ENCODE measurements at places on chromosomes 5 and 9.

- no peak for DNase-seq
Measured at GRCh38 chr5:18686253-18686652, 1052.0 kb downstream of the TAF11L14 start.

DNA sequence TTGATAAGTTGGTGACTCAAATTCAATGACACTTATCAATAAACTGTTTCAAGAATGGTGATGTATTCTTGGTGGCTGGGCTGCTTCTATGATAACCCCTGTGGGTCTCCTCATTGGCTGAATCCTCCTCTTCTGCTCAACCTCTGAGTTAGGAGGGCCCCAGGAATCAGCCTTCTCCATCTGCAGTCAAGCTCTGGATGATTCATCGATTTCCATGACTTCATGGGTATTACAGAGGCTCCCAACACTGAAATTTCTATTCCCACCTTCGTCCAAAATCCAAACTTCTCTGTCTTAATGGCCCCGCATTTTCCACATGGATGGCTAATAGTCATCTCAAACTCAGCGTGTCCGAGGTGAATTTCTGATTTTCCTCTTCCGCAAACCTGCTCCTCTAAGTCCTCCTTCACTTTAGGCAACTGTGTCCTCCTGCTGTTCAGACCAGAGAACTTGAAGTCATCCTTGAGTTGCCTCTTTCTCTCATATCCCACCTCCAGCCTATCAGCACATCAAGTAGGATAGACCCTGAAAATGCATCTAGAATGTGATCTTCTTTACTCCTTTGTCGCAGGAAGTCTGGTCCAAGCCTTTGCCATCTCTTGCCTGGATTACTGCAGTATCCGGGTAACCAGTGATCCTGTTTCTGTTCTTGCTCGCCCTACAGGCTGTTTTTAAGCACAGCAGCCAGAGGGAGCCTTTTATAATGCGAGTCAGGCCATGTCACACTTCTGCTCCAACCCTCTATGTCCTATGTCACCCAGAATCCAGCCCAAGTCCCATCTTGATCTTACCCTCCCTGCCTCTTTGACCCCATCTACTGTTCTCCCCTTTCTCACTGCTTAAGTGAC lies 41.4 kb upstream of the IL7R start:
- no peak for DNase-seq

DNA sequence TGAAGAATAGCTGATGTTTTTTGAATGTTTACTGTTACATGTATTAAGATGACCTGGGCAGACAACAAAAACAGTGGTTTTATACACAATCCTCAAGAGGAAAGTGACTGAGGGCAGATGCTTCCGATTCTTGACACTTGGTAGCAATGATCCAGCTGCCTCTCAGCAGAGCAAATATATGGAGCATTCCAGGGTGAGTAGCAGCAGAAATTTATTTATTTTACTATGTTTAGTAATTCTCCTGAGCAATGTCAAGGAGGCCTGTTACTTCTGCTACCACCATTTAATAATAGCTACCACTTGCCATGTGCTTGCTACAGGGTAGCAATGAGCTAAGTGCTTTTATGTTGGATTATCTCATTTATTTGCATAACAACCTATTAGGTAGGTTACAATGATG lies 69.1 kb upstream of the NR3C1 start:
- no peak for DNase-seq

DNA sequence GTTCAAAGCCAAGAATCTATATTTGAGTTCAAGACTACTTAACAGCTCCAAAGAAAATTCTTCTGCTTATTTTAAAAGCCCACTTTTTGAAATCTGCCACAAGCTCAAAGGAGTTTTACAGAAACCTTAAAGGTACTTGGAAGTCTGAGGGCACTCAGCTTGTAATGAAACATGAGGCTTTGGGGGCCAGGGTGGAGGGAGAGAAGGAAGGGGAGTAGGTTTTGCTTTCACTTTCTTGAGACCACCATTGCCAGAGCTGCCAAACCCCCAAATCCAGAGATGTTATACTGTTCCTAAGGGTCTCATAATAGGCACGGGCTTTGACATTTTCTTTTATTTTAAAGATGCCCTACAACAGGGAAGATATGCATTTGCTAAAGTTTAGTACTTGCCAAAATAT lies 42.6 kb upstream of the TNFAIP8 start:
- DNase-seq, result no peak

DNA sequence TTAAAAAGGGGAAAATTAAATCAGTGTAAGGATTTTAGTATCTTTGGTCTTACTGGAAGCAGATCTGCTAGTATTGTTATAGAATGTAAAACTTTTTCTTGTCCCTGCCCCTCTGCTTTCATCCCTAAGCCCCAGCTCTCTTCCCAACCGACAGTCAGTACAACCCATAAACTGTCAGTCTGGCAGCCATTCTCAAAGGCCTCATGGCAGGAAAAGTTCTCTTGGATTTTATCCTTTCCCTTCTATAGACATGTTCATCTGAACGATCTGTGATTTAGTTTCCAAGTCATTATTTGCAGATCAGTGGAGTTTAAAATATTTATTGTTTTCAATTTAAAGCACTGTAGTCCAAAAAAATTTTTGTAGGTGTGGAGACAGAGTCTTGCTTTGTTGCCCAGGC lies 39.2 kb downstream of the ARRDC3 start:
- DNase-seq, result no peak

DNA sequence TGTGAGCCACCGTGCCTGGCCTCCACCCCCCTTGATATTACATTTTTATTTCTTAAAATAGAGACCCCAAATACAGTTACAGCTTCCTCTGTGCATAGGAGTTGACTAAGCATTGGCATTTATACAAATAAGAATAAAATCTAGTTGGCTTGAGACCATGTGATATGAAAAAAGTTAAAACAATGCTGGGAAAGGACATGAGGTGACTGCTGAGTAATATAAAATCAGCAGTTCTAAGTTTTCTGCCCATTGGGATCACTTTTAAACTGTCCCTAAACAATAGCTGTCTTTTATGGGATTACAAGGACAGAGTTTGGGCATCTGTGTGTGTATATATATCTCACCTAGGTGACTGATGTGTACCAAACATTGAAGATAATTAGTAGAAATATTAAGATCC lies 96.6 kb downstream of the UBE2R2 start:
- DNase-seq, result no peak

GRCh38 chr9:101711330-101711941 lies 27.0 kb downstream of the GRIN3A start:
- DNase-seq, result no peak

DNA sequence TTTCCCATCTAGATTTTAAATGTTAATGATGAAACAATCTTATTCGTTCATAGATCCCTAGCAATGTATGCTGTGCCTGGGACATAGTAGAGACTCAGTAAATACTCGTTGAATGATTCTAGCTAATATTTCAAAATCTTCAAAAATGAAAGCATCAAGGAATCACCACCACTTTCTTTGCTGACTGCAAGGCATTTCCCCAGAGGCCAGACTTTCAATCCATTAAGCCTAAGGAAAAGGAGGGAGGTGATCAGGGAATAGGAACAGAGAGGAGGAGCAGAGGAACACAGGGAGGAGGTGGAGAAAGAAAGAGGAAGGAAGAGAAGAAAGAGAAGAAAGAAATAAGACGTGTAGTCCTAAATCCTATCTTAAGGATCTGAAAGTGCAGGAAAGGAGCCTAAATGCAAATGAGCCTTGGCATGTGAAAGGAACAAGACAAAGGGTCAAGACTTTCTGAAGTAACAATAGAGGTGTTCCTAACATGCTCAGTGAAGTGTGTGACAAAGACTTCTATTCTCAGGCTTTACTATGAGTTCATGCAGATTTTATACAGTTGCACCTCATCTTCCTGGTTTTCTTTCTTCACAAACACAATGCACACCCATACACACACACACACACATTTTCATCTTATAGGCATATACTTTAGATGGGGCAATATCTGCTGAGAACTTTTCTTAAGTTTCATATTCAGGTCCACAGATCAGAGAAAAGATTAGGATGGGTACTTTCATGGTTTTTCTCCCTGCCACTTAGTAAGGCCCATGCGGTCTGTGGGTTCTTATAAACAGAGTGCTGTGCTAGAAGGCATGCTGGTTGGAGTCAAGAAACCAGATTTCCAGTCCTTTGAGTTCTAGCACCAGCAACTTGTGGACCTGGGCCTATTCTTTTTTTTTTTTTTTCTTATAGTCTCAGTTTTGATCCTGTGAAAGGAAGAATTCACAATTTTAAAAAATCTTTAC lies 512.2 kb upstream of the TNC start:
- DNase-seq, result no peak

GRCh38 chr9:111058166-111058565 lies 19.9 kb upstream of the LPAR1 start:
- no peak for DNase-seq
